ENCODE measurements at places on chromosomes 1 and 21.

- DNase-seq, result no peak
Measured at GRCh38 chr1:205344066-205344928, 12.4 kb downstream of the KLHDC8A start.

DNA sequence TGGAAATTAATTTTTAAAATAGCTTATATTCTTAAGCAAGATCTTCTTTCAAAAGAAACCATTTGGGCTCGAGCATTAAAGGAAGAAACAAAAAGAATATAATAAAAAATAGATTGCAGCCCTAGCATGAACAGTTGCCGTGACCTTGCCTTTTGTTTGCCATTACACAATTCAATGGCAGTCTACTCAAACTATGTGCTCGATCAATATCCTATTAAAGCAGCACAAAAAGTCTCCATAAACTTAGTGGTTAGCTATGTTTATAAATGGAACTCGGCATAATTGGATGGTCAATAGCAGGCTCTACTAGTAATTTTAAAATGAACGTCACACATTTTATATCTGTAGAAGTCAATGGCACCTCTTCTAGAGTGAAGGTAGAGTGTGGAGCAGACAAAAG lies 256.5 kb downstream of the NFIA start:
- DNase-seq, result no peak

DNA sequence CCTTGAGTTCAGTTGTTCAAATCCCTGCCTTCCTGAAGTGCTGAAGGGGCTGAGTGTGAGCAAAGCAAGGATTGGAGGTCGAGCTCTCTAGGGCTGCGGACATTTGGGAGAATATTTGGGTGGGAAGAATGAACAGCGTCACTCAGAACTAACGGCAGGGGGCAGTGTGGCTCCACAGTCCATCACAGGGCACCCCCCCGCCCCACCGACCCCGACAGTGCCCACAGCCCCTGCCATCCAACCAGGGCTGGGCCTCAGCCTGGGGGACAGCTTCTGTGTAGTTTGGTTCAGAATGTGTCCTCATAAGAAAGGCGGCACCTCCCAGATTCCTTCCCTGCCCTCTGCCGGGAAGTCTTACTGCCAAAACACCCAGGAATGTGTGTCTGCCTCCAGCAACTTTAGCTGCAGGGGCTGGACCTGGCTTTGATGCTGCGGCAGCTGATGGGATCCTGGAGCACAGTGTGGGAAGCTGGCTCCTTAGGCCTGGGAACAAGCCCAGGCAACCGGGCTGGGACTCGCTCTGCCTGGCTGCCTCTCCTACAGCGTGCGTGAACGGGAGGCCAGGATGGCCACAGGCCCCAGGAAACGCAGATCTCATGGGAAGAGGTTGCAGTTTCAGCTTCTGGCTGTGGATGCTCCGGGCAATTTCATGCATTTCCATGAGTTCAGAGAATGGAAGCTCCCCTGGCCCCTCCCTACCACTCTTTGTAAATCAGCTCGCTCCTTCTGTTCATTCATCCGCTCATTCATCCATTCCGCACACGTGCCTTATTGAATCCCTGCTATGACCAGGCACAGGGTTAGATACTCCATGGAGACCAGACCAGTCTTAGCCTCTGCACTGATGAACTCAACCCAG lies 104.9 kb upstream of the TMPRSS2 start:
- peak; percentile 45 for DNase-seq

GRCh38 chr1:66788231-66788939 lies 12.7 kb downstream of the INSL5 start:
- DNase-seq, result peak; percentile 4

DNA sequence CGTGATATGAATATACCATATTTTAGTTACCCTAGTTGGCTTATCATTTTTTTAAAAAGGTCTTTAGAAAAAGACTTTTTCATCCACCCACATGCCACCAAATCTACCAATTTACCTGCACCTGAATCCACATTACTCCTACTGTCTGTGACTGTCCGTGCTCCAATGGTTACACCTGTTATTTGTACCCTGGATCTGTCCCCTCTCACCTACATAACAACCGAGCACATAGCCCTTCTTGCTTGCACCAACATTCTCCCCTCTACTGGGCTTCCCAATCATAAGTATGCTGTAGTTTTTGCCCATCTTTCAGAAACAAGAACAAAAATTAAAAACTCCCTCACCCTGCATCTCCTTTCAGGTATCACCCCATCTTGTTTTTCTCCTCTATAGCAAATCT lies 17.6 kb downstream of the SOD1 start:
- no peak for DNase-seq

DNA sequence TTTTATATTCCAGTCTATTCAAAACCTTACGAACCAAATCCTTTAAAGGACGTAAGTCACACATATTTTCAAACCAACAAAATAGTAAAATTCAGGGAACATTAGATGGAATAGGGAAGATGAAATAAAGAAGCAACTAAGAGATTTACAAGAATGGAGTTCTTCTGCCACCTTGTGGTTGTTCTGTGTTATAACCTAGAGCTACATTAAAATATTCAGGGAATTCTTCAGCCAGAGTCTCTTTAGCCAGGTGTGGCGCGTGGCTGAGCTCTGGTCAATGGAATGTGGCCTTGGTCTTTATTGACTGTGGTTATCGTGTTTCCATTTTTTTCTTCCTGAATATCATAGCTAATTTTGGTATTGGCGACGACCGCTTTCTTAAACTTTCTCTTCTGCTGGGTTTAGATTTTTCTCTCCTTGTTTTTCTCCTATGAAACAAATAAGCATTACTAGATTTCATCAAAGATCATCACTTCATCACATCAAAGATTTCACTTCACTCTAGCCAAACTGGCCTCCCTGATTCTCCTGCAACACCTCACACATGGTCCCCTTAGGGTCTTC lies 221.3 kb downstream of the MRPL39 start:
- peak; percentile 62 for DNase-seq

GRCh38 chr1:112672009-112672408 lies 2.5 kb upstream of the MOV10 start:
- DNase-seq, result no peak

DNA sequence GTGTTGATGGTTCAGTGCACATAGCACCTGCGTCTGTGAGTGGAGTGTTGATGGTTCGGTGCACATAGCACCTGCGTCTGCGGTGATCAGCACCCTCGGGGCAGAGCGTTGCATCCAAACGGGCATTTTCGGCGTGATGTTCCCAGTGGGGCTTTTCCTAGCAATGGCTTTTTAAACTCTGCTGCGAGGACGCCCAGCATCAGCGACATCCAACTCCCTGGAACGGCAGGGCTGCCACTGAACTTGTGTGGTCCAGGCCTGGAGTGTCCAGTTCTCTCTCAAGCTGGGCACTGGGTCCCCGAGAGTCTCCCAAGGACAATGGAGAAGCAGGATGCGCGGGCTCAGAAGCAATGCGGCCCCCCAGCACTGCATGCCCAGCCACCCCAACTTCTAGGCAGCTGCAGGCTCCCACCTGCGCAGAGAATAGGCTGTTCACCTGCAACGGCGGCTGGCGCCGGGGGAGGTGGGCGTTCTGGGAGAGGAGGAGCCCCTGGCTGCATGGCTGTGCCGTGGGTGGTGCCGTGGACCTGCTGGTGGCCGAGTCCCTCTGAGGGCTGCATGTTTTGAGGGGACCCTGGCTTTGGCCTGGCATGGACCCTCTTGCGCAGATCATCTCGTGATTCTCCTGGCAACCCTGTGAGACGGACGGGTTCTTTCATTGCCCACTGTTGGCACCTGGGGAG lies 10.1 kb upstream of the C1orf174 start:
- DNase-seq, result no peak

- no peak for DNase-seq
Measured at GRCh38 chr1:57401671-57402070, 22.2 kb downstream of the DAB1 start.

DNA sequence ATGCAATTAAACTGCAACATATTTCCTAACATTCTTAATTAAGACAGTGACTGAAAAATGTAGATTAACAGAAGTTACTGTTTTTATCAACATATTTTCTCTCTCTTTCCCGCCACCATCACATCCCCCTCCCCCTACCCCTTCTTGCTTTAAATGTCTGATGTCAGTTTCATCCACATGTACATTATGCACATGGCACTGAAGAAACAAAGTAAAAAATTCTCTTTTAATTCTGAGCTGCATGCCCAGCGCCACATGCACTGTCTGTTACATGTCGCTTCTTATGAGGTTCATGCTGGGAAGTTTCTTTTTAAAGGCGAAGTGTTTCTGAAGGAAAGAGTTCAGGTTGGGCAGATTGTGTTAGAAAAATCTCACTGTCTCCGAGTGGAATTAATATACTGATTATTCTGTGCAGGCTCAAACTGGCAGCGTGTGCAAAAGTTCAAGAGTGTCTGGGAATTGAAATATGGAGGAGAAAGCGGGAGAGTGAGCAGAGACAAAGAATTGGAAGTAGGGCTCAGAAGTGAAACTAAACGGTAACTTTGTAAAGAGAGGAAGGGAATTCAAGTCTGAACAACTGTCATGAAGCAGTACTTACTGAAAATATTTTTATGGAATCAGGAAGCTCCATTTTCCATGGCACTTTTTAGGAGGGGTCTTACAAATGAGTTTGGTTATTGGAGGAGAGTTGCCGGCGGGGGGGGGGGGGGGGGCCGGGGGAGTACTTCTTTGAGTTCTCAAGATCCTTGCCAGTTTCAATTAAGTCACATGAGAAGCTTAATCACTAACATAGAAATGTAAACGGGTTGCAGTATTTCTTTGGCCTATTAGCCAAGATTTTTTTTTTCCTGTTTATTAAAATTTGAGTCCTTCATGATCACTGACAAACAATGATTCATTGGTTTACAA lies 217.6 kb downstream of the SDCCAG8 start:
- no peak for DNase-seq

DNA sequence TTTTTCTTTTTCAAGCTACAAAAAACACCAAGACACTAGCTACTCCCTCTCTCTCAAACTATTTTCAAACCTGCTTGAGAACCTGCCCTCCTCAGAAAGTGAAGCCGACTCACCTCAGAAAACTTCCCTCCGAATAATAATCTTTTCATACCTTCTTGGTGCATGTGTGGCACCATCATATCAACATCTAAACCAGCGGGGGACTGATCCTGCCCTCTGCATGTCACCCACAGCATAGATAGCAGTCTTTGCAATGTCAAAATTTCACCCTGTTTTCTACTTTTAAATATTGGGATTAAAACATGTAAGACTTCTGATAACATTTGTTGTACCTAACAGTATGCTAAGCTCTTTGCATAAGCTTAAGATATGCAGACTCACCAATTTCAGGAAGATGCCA lies 1260.3 kb downstream of the PLA2G4A start:
- DNase-seq, result no peak

DNA sequence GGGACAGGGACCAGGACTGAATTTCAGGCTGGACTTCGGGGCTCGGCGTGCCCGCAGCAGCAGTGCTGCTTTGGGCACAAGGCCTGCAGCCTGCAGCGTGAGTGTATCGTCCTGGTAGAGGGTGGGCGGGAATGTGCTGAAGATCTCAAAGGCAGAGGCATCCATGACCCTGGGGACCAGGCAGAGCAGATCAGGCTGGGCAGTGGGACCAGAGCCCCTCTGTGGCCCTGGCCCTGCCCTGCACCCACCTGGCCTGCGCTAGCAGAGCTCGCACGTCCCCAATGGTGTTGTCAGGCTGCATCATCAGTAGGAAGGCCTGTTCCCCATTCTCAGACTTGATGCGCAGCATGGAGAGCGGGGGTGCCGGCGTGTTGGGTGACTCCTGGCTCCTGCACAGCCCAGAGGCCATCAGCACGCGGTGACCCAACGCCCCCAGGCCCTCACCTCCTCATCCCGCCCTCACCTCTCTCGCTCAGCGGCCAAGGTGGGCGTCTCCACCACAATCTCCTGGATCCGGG lies 2.6 kb downstream of the SH3BGRL3 start:
- no peak for DNase-seq

DNA sequence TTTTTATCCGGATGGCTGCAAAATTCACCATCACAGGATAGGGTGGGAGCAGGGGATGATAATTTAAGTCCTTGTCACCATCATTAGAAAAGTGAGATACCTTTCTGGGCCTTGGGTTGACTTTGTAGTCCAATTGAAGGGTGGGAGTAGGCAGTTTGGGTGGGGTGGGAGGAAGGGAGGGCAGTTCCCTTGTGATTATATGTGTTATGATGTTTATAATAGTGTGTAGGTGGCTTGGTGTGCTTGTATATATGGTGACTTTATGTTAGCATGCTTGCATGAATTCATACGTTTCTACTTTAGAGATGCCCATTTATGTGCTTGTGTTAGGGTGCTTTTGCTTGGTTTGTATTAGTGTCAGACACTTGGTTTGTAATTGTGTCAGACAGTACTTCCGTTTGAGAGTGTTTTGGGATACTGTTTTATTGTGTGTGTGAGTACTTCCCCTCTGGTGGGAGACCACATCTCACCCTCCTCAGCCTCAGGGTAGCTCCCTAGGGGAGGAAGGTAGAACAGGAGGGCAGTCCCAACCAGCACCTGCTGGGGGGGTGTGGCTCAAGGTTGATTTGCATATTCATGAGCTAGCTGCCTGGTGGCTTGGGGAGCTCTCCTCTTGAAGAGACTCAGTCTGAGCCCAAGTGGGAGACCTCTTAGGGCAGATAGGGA lies 6.3 kb upstream of the POU3F1 start:
- peak; percentile 25 for DNase-seq

GRCh38 chr1:2595261-2595811 lies 8.8 kb downstream of the PRXL2B start:
- no peak for DNase-seq

DNA sequence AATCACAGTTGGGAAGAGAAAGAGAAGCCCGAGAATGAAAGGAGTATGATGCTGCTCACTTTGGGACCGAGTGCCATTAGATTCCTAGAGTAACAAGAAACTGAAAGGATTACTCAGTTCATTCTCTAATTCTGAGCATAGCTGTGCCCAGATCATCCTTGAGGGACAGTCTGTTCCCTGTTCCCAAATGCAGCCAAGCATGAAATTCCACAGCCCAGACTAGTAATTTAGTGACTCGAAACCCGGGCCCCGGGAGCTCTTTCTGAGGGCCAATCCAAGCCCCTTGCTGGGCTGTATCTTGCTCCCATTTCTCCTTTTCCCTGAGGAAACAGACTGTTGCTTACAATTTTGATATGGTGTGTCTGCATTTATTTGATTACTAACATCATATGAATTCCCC lies 30.0 kb upstream of the ETS2 start:
- no peak for DNase-seq

DNA sequence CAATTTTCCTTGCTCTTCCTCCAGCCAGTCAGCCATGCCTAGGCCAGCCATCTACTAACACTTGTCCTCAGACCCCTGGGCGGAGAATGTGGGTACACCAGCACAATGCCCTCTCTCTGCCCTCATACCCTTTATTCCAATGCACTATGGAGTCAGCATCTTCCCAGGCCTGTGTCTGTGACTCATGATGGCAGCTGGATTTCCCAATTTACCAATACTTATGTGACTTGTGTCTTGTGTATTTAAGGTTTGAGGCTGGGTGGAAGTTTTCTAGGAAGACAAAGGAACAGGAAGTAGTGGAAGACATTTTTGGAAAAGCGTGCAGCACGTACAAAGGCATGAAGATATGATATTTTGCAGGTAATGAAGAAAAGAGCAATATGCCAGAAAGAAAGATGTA lies 114.3 kb downstream of the NMNAT2 start:
- no peak for DNase-seq
